ENCODE measurements at places on chromosomes 3 and 15. TPM values are rescaled to one million over a fixed set of nuclear protein-coding genes. Genes with fewer than 3 reads are reported as not detected.

Gene NXPE3
- 18.7 TPM for total RNA-seq

Gene LXN
- total RNA-seq, result 13.6 TPM

Gene NMB
- total RNA-seq, result 36.2 TPM

Gene LYZL4
- total RNA-seq, result 1.5 TPM

Gene GPR156
- 0.24 TPM for total RNA-seq

Gene SMCO1
- not detected for total RNA-seq

Gene SLC27A2
- total RNA-seq, result 0.39 TPM

Gene REC114
- not detected for total RNA-seq

Gene BFSP2
- not detected for total RNA-seq

GRCh38 chr15:26234976-26235767 is 372.0 kb upstream of the ATP10A start:
- no peak for DNase-seq

GRCh38 chr15:57216288-57216687 is 160.0 kb upstream of the CGNL1 start:
- peak; percentile 77 for DNase-seq

GRCh38 chr15:76942331-76942730 is 10.8 kb downstream of the RCN2 start:
- DNase-seq, result no peak

GRCh38 chr3:159922861-159923312 is 65.7 kb upstream of the IL12A start:
- no peak for DNase-seq

DNA sequence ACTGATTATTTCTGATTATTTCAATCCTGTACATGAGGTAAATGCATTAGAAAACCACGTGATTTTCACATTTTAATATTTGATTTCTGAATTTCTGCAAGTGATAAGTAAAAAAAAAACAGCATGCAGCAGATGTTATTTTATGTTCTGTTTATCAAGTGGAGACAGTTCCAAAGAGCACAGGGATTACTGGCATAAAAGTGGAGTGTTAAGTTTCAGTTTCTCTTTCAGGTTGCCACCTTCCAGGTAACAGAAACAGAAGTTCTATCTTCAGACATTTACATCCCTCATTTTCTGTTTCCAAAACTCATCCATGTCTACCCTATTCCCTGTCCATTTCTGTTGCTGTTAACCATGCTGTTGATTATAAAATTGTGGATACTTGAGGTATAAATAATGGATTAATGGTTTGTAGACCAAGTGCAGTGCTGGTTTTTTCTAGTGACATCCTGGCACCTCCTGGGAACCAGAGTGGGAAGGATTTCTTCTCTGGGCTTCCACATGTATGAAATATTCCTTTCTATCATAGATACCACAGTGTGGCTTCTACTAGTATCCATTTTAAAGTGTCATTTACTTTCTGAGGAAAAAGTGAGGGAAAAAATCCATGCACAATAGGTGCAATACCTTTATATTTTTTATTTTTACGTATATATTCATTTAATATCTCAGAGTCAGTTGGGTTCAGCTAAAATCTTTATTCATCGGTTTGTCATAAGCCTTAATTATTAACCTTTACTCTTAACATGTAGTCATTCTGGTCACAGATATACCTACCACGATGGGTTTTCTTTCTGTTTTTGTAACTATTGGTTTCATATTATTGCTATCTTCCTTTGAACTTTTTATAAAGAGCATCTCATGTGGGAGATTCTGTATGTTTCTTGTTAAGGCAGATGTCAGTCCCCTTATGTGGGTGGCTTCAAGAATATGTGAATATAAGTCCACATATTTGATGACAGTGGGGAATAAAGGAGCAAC is 1010.0 kb downstream of the SQOR start:
- DNase-seq, result no peak

DNA sequence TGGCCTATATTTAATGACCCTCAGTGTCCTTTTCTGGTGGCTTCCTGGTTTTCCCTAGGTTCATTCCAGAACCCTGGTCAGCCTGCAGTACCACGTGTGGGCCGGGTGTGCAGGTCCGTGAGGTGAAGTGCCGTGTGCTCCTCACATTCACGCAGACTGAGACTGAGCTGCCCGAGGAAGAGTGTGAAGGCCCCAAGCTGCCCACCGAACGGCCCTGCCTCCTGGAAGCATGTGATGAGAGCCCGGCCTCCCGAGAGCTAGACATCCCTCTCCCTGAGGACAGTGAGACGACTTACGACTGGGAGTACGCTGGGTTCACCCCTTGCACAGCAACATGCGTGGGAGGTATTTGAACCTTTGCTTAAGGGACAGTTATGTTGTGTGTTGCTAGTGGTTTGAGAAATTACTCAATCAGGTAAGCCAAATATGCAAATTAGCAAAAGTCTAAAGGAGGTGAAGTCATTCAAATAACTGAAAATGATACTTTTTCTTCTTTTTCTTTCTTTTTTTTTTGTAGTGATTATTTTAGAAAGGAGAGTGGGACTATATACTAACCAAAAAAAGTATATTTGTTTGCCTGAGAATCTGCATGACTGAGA is 259.2 kb downstream of the ADAMTSL3 start:
- DNase-seq, result no peak

DNA sequence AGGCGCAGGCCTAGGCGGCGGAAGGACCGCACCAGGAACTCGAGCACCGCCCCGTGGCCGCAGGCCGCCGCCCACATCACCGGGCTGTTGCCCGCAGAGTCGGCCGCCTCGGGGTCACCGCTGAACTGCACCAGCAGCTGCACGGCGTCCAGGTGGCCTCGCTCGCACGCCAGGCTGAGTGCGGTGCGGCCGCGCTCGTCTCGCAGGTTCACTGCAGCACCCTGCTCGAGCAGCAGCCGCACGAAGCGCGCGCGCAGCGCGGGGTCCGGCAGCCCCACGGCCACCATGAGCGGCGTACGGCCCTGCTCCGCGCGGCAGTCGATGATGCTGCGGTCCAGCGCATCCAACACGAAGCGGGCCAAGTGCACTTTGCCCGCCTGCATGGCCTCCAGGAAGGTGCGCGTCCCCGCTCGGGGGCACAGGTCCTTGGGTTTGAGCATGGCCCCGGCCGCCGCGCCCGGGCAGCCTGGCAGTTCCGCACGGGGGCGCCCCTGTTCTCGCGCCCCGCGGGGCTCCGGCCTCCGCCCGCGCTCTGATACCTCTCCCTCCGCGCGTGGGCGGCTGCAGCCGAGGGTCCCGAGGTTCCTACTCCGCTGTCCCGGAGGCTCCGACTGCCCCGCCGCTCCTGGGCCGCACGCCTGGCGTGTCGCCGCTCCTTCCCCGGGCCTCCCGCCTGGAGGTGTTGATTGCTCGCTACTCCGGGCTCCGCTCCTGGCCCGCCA is 556 bp downstream of the ANKRD63 start:
- peak; percentile 21 for DNase-seq

DNA sequence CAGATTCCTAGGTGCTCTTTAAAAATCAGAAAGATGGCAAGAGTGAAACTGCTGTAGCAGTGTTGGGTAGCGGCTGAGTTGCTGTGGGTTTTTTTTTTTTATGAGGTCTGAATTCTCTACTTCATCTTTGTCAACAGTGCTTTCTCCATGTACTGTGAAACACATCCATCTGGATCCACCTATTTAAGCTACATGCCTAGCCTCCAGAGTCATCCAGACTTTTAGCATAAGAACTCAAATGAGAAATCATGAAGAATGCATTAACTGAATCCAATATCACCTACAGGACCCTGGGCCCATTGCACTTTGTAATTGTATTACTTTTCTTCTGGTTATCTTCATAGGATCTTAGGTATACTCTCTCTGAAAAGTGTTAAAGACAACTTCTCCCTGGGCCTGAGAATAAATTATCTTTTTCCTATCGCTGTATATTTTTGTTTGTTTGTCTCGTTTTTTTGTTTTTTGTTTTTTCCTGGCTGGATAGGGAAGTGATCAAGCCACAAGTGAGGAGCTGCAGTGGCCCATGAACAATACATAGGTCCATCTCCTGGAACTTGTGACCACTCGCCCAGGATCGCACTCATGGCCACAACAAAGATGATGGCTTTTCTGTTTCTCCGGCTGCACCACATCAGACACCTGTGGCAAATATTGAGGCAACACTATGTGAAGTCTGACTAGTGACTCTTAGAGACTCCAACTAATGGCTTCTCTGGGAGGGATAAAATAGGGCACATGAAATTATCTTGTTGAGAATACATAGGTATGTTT is 609.9 kb upstream of the AGTR1 start:
- no peak for DNase-seq

DNA sequence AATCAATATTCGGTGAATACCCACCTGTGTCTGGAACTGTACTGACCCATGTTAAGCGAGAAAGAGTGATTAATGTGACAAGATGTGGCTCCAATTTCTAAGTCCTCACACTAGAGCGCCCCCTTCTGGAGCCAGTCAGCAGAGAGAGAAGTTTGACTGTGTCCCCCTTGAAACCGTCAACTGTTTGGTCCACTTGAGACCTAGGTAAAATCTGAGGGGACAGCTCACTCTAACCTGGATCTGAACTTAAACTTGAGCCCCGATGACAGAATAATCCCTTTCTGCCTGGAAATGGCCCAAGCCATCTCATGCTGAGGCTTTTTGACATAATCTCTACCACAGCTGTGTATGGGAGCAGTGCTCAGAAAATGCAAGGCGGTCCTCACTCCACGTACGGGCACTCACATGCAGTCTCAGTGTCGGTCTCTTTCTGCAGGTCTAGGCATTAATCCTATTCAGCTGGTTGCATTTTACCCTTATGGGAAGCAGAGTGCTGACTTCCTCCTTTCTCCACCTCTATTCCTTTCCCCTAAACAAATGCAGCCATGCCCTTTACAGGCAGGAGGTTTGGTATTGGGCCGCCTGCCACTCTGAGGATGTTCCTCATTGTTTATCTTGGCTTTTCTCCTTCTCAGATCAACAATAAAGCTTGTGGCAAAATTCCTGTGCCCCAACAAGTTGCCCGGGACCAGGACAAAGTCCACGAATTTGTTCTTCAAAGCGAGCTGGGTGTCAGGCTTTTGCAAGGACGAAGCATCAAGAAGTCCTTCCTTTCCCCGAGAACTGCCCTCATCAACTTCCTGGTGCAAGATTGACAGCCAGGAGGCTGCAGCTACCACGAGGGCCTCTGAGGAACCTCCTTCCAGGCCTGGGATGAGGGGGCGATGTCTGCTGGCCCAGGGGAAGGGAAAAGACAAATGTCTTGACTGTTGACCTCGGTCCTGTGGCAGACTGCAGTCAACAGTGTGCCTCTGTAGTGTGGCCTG is 47.5 kb upstream of the LIMD1 start:
- DNase-seq, result peak; percentile 54

- DNase-seq, result no peak
These were observed 49.1 kb downstream of the TRANK1 start for GRCh38 chr3:36895496-36896409.

DNA sequence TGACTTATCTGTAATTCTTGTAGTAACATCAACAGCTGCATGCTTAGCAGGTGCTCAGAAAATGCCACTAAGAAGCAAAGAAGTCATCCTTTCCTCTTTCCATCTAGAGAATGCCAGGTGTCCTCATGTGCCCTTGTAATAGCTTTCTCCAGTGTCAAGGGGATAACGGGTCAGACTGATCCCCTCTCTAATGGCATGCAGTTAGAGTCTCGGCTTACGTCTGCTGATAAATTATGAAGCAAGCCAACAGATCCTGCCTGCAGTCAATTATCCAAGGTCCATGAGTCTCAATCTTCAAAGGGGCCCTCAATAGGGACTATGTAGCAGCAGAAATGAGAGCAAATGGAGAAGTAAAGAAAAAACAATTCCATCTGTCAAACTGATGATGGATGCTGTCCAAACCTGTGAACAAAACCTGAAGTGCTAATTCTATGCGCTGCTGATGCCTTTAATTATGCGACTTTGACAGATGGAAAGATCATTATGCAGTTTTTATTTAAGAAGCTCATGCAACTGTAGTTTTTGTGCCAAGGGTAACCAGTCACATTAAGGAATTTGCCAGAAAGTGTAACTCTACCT is 162.8 kb upstream of the PEX5L start:
- DNase-seq, result no peak

- no peak for DNase-seq
These were observed 60.1 kb downstream of the ATP10A start for GRCh38 chr15:25803036-25803435.

GRCh38 chr3:45988362-45988761 is 7.3 kb downstream of the FYCO1 start:
- no peak for DNase-seq

GRCh38 chr15:69314131-69314530 is 15.4 kb downstream of the PAQR5 start:
- DNase-seq, result no peak

- DNase-seq, result no peak
These were observed 24.9 kb downstream of the POMGNT2 start for GRCh38 chr3:43080726-43081568.

DNA sequence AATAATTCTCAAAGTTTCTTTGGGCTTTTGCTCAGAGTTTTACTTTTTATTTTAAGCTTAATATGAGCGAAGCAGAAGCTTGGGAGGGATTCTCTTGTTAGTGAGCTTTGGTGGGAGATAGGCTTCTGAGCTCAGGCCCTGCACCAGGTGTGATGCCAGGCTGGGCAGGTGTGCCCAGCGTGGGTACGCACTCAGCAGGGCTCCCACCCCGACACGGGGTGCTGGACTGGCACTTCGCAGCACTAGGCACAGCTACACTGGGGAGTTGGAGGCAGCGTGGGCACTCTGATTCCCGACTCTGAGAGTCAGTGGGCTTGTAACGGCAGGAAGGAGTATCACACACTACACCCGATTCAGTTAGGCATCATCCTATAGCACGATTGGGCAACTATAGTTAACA is 244.0 kb downstream of the KLF13 start:
- DNase-seq, result no peak

DNA sequence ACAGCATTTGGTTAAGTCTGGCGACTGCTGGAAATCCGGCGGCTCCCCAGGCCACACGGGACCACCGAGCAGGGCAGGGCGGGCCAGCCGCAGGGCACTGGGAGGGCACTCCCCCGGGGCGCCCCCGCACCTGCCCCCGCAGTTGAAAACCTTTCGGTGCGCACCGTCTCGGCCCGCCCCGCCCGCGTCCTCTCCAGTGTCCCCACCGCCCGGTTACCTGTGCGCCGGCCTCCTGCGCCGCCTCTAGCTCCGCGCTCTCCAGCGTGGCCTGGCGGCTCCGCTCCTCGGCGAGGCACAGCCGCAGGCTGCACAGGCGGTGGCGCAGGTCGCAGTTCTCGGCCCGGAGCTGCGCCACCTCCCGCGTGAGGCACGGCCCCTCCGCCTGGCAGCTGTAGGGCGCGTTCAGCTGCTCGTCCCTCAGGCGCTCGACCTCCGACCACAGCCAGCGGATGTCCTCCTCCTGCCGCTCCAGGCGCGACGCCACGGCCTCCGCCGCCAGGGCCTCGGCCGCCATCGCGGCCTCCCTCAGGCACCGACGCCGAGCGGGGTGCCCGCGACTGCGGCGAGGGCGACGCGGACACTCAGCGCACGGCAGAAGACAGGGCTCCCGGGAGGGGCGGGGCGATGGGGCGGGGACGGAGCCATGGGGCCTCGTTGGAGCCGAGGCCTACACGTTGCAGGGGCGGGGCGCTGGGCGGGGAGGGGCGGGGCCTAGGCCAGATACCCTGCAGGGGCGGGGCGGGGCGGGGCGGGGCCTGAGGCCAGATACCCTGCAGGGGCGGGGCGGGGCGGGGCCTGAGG is at the start of gene TARS3:
Gene TARS3, minus strand, starts transcription at position 600 of the 801 bp plus-strand sequence. Its CDS starts 86 bp downstream, at position 514.
- DNase-seq, result peak; percentile 88

Measured in RPMI7951 (cell line).